ENCODE measurements at places on chromosomes 2 and 18.

GRCh38 chr18:8602040-8602439 lies 7.2 kb upstream of the RAB12 start:
- DNase-seq, result no peak

- no peak for DNase-seq
Measured at GRCh38 chr18:37582261-37582660, 16.7 kb upstream of the CELF4 start.

DNA sequence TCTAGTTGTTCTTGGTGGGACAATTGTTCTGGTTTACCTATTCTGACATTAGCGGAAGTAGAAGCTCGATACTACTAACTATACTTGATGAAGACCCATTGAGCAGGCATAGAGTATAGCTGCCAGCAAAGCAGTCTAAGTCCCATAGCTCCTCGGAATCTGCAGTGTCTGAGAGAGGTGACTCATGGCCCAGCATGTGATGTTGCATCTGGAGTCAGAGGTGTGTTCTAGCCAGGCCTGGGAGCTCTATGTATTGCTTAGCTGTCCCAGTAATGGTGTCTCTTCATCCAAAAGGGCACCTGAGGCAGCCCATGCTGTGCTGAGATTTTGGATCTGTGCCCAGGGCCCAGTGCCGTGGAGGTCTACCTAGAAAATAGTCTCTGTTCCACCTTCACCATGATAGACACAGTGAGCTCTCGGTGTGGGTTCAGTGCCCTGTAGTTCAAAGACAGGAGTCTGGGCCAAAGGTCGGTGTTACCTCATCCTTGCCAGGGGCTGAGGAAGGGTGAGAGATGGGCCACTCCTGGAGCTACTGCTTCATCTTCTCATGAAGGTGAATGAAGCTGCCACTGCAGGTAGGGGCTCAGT lies 47.3 kb downstream of the MEX3C start:
- DNase-seq, result no peak

- DNase-seq, result no peak
Measured at GRCh38 chr2:113894156-113894743, 4.4 kb downstream of the ACTR3 start.

DNA sequence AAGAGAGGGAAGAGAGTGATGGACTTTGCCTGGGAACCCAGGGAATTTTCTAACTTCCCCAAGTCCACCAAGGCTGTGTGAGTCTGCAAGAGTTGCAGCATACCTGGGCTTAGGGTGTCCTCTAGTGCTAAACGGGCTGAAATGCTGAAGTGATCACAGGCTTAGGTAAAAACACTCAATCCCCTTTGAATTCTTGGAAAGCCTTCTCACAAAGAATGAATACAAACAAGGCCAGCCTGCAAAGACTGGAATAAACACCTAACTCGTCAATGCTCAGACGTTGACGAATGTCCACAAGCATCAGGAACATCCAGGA lies 30.0 kb upstream of the BMP10 start:
- no peak for DNase-seq

GRCh38 chr2:172995323-172996244 lies 80.1 kb upstream of the MAP3K20 start:
- DNase-seq, result no peak

GRCh38 chr2:172693037-172693436 lies 42.6 kb upstream of the RAPGEF4 start:
- DNase-seq, result no peak

GRCh38 chr18:48393776-48394175 lies 15.4 kb downstream of the ZBTB7C start:
- DNase-seq, result no peak

DNA sequence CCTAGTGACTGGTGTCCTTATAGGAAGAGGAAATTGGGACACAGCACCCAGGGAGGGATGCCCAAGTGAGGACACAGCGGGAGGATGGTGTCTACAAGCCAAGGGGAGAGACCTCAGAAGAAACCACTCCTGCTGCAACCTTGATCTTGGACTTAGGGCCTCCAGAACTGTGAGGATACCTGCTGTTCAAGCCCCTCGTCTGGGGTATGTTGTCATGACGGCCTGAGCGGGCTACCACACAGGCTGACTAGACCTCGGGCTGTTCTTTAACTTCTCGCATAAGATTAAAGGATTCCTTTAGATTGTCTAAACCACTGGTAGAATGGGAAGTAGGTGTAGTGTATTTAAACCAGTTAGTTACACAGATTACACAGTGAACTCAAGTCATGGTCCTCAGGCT lies 138.3 kb downstream of the ASB1 start:
- no peak for DNase-seq

GRCh38 chr2:46704041-46704440 lies 211.6 kb downstream of the MCFD2 start:
- DNase-seq, result no peak

- no peak for DNase-seq
Measured at GRCh38 chr2:97766567-97766966, 53.2 kb downstream of the ZAP70 start.

DNA sequence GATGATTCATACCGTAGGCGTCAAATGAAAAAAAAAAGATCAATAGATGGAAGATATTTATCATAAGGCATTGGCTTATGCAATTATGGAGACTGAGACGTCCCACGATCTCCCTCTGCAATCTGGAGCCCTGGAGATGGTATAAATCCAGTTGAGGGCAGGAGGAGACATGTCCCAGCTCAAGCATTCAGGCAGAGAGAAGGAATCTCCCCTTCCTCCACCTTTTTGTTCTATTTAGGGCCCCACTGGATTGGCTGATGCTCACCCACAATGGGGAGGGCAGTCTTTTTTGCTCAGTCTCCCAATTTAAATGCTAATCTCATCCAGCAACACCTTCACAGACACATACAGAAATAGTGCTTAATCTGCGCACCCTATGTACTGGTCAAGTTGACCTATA lies 18.0 kb upstream of the OLA1 start:
- no peak for DNase-seq

GRCh38 chr2:83109284-83109683 lies 1349.8 kb downstream of the SUCLG1 start:
- no peak for DNase-seq

DNA sequence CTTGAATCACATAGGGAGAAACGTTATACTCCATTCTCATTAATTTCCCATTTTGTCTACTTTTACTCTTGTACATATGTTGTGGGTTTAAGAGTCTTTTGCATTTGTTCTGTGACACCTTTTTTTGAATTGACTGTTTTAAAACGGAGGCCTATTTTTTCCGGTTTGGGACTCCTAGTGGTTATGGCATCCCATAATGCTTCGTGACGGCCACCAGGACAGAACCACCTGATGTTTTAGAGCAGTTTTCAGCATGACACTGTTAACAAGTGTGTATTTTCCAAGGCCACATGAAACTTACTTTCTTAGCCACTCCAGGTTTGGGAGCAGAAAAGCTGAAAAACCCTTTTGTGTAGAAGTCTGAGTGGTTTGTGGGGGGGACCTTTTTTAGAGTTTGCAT lies 8.4 kb downstream of the SOX11 start:
- DNase-seq, result no peak

GRCh38 chr18:362311-363290 lies 94.8 kb upstream of the THOC1 start:
- DNase-seq, result no peak

DNA sequence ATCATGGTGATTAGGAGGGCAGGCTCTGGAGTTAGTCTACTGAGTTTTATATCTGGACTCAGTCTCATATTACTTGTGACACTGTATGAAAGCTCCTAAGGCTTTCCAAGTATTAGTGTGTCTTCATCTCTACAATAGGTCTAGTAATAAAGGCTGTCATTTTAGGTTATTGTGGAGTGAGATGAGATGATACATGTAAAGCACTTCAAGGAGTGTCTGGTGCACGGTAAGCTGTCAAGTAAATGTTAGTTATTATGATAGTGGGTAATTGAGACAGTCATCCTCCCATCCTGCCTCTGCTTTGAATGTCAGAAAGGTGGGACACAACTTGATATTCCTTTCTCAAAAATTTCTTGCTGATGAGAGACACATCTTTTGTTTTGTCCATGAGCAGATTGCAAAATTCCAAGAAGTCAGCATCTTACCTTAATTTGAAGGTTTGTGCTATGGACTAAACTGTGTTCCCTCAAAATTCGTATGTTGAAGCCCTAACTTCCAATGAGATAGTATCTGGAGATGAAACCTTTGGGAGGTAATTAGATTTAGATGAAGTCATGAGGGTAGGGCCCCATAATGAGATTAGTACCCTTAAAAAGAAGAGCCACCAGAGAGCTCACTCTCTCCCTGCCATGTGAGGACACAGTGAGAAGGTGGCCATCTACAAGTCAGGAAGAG lies 41.4 kb upstream of the UPP2 start:
- DNase-seq, result no peak
